ENCODE measurements at places on chromosomes 13 and 19.

DNA sequence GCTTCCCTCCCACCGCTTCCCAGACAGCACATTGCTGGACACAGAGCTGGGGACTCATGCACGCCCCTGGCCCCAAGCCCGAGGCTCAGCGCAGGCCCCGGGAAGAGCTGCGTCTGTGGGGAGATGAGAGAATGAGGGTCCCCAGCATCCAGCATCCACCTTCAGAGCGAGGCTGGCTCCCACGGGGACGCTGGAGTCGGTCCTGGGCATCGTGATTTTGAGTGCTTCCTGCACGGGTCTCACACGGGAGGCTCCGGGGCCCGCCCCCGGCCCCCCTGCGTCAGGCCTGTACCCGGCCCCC is 4.7 kb downstream of the NCLN start:
- DNase-seq = peak; percentile 69

- no peak for DNase-seq
These were observed 72.4 kb downstream of the STK24 start for GRCh38 chr13:98504371-98504963.

DNA sequence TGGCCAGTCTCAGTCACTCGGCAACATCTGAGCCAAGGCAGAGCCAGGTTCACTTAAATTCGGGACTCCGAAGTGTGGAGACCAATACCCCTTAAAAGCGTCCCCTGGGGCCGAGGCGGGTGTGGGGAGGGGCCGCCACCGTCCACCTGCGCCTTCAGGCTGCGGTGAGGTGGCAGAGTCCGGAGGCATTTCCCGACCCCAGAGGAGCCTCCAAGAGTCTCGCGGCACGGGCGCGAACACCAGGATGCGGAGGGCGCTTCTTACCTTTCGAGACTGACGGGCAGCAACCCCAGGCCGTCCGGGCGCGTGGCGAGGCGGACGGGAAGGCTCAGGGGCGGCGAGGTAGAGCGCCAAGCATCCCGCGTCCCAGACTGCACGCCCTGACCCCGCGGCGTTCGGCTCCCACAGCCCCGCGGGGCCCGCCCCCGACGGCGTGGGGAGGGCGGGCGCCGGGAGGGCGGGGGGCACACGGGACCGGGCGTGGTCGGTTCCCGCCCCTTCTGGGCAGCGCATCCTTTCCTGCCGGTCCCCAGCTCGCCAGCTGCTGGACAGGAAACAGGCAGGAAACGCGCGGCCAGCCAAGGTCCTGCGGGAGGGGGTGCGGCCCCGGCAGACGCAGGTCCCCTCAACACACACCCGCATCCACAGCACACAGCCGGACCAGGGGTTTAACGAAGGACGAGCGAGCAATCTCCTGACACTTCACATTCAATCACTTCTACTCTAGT is at the start of gene THSD1:
TSS of gene THSD1 (minus strand) at position 406 of the 728 bp plus-strand sequence. CDS start 3,572 bp downstream, outside the sequence.
- DNase-seq = no peak

- DNase-seq = no peak
These were observed 14.3 kb upstream of the SHD start for GRCh38 chr19:4264812-4265211.

DNA sequence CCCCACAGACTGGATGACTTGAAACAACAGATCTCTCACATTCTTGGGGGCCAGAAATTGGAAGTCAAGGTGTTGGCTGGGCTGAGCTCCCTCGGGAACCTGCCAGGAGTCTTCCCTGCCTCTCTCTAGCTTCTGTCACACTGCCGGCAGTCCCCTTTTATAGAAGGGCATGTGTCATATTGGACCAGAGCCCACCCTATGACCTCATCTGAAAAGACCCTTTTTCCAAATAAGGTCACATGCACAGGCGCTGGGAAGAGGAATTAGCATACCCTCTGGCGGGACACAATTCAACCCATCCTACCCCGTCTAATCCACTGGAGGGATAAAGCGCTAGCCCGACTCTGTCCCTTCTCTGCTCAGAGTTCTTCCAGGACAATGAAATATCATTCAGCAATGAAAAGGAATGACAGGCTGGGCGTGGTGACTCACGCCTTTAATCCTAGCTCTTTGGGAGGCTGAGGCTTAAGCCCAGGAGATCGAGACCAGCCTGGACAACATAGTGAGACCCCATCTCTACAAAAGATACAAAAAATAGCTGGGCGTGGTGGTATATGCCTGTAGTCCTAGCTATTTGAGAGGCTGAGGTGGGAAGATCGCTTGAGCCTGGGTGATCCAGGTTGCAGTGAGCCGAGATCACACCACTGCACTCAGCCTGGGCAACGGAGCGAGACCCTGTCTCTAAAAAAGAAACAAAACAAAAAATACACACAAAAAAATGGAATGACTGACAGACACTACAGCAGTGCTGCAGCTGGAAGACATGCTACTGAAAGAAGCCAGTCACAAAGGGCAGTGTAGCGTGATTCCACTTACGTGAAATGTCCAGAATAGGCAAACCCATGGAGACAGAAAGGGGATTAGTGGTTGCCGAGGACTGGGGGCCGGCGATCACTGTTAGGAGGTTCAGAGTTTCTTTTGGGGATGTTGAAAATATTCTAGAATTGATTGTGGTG is 28.5 kb downstream of the MEIS3 start:
- DNase-seq = no peak

GRCh38 chr13:33402975-33403374 is 117.4 kb upstream of the STARD13 start:
- no peak for DNase-seq

- DNase-seq = no peak
These were observed 593.0 kb downstream of the UQCRFS1 start for GRCh38 chr19:28619816-28620429.

DNA sequence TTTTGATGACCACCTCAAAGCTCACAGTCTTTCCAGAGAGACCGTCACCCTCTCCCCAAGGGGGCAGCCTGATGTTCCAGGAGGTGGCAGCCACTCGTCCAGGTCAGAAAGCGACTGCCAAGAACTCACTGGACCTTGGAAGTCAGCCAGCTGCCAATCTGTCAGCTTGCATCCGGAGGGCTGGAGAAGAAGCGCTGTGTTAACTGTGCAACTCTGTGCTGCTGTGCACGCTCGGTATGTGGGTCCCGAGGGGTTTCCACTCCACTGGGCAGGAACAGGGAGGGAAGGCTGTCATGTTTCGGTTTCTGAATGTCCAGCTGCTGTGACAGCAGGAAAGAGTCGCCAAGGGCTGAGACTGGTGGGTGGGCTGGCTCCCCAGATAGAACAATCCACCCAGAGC is 89.2 kb downstream of the CACNA1A start:
- no peak for DNase-seq

DNA sequence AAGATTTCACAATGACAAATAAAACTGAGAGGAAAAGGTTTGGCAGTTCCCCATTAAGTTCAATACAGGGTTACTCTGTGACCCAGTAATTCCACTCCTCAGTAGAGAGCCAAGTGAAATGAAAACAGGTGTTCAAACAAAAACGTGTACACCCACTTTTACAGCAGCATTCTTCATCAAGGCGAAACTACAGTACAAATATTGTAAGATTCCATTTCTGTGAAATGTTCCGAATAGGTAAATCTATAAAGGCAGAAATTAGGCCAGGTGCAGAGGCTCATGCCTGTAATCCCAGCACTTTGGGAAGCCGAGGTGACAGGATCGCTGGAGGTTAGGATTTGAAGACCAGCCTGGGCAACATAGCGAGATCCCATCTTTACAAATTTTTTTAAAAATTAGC is 8.9 kb upstream of the GDF15 start:
- no peak for DNase-seq

DNA sequence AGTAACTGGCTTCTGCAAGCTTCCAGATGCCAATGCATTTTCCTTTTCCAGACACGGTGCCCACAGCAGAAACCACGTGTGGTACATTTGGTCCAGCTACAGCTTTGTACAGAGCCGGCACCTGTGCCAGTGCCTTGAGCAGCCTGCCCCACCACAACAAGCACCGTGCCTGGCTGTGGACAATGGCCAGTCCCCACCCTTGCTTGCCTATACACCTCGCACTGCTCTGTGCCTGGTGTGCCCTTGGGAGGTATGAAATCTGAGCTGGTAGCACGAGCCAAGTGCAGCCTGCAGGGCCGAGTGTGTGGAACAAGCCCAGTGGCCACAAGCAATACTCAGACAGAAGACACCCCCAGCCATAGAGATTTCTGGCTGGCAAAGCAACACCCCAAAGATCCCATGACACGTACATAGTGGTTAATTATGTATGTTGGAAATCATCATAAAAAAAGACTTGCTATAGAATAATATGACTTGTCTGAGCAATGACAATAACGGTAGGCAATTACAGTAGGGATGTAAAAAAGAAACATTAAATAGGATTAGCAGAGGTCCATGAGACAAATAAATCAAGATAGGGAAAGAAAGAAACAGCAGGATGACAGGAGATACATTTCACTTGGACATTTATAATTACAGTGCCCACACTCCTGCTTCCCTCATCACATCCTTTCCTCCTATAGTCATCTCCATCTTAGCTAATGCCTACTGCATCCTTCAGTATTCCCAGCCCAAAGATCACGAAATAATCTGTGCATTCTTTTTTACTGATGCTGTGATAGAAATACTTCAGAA is 1399.5 kb downstream of the PCDH9 start:
- no peak for DNase-seq

- DNase-seq = no peak
These were observed 1.3 kb downstream of the ZNF616 start for GRCh38 chr19:52138278-52138982.

DNA sequence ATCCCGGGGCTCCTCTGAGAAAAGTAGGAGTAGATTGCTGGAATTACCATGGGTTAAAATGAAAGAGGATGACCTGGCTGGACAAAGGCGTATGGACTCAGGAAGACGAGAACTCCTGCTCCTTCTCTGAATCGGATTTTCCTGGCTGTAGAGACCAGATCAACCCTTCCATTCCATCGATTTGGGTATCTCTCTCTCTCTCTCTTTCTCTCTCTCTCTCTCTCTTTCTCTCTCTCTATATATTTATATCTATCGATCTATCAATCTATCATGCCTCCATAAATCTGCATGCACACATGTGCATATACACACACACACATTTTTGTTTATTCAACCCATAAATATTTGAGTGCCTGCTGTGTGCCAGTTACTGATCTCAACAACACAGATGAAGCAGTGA is 234.9 kb downstream of the LMO7 start:
- no peak for DNase-seq

GRCh38 chr19:16167055-16167454 is 6.3 kb downstream of the CIB3 start:
- no peak for DNase-seq

GRCh38 chr13:94711561-94712286 is 621 bp downstream of the SOX21 start:
- peak; percentile 93 for DNase-seq

DNA sequence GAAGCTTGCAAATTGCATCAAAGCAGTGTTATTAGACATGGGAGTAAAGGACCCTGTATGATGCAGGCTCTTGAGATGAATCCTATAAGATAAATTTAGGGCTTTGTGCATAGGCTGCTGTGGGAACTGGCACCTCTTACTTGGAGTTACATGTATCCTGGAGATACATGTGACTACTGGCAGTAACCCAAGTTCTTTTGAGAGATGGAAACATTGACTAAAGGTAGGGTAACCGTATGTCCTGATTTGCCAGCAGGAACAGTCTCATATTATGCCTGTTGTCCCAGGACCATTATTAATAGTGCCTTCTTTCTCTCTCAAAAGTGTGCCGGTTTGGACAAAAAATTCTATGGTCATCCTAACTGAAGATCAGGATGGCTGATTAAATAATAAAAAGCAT is 195.4 kb downstream of the LACC1 start:
- DNase-seq = no peak

DNA sequence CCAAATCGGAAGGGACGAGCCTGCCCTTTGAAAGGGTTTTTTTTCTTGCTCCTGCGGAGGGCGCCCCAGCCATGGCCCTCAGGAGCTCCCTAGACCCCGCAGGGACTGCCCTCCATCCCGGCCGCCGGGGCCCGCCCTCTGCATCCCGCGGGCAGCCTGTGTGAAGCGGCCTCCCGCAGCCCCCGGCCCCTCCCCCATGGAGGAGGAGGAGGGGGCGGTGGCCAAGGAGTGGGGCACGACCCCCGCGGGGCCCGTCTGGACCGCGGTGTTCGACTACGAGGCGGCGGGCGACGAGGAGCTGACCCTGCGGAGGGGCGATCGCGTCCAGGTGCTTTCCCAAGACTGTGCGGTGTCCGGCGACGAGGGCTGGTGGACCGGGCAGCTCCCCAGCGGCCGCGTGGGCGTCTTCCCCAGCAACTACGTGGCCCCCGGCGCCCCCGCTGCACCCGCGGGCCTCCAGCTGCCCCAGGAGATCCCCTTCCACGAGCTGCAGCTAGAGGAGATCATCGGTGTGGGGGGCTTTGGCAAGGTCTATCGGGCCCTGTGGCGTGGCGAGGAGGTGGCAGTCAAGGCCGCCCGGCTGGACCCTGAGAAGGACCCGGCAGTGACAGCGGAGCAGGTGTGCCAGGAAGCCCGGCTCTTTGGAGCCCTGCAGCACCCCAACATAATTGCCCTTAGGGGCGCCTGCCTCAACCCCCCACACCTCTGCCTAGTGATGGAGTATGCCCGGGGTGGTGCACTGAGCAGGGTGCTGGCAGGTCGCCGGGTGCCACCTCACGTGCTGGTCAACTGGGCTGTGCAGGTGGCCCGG is 815 bp downstream of the MAP3K10 start:
- DNase-seq = no peak

DNA sequence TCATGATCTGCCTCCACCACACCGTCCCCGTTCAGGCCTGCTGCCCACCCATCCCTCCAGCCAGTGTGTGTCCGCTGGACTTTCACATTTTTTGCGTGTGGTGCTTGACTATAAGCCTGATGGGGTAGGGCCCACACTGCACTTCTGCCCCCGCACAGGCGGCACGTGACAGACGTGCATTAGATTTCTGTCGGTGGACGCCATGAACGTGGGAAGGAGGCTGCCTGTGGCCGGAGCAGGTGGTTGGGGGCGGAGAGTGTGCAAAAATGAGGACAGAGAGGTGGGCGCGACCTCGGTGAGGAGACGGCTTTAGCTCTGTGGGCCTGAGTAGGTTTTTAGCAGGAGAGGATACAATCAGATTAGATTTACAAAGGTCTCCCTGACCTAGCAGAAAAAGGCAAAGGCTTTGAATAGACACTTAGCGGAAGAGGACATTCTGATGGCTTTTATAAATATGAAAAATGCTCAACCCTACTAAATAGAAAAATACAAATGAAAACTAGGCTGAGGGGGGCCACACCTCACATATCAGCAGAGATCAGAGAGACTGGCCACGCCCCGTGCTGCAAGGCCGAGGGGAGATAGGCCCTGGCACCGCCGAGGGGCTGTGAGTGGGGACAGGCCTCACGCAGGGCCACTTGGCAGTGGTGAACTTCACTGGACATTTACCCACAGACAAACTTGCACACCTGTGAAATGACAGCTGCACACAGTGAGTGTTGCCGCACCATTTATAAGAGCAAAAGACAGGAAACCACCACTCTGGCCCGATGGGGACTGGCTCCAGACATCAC is 25.4 kb downstream of the PAK4 start:
- DNase-seq = no peak

- DNase-seq = no peak
These were observed 24.7 kb upstream of the ZC3H13 start for GRCh38 chr13:46077265-46077664.

GRCh38 chr19:508204-509150 is 1.2 kb downstream of the TPGS1 start:
- DNase-seq = no peak

GRCh38 chr13:61795580-61795979 is 379.9 kb upstream of the PCDH20 start:
- DNase-seq = no peak

- no peak for DNase-seq
These were observed 10.4 kb downstream of the UPF1 start for GRCh38 chr19:18842166-18842565.

- peak; percentile 82 for DNase-seq
These were observed 5.3 kb upstream of the HCN2 start for GRCh38 chr19:584240-585001.

- no peak for DNase-seq
These were observed 4.6 kb downstream of the SAFB start for GRCh38 chr19:5627395-5627904.

- no peak for DNase-seq
These were observed 68.8 kb downstream of the SIPA1L3 start for GRCh38 chr19:37975596-37976515.

Data from chondrocyte (in vitro differentiated cells).